Stimulated activated CD8-positive, alpha-beta memory T cell treated with anti-CD3 and anti-CD28 coated beads, Interleukin-4, amount 100 ng/mL, for 1 hour (primary cell): ENCODE measurements at places on chromosomes 13 and 19.

- no peak for DNase-seq
Measured at GRCh38 chr19:3517638-3518037, 11.5 kb downstream of the FZR1 start.

DNA sequence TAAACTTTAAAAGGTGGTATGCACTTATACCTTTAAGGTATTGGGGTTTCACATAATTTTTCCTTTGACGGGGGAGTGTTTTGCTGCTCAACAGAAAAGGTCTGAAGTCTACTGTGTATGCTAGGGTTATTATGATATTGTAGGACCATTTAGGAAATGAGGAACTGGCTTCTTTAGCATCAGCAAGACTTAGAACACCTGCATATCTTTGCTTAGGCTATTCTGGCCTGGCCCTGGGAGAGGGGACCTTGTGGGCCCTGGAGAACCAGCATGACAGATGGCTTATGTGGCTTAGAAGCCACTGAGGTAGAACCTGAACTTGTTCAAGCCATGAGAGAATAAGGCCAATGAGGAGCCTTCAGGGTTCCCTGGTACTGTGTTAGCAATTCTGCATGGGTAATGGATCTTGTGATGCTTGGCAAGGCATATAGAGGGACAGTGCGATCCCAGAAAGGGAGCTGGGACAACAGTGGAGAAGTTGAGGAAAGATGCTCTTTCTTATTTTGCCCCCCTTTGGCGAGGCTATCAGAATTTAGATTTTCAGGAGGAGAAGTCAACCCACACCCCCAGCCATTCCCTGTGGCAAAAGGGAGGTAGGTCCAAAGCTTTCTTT, 4.3 kb downstream of the RGCC start:
- DNase-seq = no peak

GRCh38 chr13:41386211-41386610, 71.1 kb upstream of the RGCC start:
- DNase-seq = no peak

- DNase-seq = no peak
Measured at GRCh38 chr19:3586127-3586626, 899 bp downstream of the GIPC3 start.

- DNase-seq = no peak
Measured at GRCh38 chr13:96672016-96672415, 322.3 kb downstream of the OXGR1 start.

DNA sequence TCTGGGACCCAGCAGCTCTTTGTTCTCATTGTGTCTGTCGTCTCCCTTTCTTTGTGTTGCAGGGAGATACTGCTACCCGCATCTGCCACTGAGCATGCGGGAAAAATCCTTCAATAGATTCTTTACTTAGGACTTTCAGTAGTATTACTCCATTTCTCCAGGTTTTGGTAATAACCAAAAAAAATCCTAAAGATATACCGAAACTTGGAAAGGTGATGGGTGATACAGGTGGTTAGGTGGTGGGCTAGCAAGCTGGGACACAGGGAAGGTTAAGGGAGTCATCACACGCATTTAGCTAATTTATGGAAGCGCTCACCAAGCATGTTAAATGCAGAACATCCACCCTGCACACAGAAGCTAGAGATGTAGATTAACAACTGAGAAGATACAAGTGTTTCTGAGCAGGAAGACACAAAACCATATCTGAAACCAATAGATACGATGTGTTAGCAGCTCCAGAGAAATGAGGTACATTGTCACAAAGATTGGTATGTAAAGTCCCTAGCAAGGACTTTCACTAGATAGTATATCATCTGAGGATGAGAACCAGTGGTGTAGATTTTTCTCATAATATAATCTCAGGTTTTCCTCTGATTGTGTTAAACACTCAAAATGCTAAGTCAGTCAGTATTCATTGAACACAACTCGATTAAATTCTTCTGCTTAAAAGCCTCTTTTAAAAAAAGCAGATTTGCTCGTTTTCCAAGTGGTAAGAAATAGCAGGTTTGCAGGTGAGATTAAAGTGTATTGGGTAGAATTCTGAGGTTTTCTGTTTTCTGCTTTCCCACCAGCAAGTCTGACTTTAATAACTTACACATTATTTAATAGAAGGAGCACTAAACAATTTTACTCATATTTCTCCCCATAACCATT, 1.2 kb upstream of the SLAIN1 start:
- DNase-seq = no peak

GRCh38 chr19:23093832-23094231, 23.0 kb upstream of the ZNF730 start:
- no peak for DNase-seq

DNA sequence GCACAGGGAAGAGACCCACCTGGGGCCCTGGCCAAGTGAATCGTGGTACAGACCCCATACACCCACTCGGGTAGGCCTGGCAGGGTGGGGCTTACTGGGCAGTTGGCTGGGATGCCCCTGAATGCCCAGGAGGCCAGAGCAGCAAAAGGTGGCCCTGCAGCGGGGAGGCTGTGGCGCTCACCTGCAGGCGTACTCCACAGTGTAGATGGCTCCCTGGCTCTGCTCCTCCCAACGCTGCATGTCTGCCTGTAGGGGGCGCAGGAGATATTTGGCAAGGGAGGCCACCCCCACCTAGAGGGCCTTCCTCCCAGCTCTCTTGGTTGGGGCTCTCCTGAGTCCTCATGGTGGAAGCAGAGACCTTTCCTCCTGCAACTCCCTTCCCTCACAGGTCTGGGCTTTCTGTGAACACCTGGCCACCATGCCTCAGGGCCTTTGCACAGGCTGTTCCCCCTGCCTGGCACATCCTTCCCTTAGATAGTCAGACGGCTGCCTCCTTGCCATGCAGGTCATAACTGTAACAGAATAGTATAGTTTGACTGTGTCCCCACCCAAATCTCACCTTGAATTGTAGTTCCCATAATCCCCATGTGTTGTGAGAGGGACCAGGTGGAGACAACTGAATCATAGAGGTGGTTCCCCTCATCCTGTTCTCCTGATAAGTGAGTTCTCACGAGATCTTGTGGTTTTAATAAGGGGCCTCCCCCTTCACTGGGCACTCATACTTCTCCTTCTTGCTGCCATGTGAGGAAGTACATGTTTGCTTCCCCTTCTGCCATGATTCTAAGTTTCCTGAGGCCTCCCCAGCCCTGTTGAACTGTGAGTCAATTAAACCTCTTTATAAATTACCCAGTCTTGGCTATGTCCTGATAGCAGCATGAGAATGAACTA, 5.9 kb downstream of the BORCS8 start:
- DNase-seq = peak; percentile 41

DNA sequence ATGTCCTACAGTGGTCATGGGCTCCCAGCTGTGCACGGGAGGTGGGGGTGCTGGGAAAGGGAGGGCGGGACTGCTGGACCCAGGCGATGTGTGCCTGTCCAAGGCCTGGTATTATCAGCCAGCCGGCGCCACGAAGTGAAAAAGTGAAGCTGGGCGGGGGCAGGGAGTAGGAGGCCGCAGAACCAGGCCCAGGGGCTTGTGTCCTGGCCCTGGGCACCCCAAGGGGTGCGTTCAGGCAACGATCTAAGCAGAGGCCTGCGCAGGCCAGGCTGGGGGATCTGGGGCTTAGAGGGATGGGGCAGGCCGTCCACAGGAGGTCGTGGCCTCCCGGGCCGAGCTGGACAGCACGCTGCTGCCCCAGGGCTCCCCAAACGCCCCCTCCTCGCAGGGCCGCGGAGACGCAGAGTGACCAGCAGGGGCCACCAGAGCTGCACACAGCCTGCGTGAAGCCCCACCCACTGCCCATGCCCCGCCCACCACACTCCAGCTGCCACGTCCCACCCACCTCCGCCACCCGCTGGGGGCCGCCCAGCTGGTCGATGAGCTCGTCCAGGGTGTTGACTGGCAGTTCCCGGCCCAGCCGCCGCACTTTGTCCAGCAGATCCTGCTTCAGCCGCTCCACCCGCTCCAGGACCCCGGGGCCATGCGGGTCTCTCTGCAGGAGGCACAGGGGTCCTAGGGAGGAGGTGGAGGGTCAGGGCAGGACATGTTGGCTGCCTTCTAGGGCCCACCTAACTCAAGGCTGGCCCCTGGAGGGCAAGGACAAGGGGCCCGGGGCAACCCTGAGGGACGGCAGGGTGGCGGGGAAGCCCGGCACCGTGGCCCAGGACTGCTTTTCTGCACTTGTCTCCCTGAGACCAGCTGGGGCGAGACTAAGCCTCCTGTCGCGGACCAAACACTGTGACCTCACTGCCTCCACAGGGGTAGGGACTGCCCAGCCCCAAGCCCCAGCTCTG, 9.5 kb downstream of the GPX4 start:
- peak; percentile 69 for DNase-seq

DNA sequence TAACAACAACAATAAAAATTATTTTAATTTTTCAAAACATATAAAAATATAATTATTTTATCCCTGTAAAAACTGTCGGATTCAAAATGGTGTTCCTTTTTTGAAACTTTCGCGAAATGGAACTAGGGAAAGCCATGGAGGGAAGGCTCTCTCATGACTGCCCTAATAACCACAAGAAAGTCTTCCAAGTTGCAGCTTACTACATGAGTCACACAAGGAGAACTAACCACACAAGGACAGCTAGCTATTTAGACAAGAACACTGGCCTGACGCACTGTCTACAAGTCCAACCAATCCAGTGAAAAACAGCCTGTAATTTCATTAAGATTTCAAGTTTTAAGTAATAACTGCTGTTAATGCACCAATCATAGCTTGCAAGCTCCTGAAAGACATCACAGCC, 319.2 kb upstream of the PCDH9 start:
- no peak for DNase-seq

DNA sequence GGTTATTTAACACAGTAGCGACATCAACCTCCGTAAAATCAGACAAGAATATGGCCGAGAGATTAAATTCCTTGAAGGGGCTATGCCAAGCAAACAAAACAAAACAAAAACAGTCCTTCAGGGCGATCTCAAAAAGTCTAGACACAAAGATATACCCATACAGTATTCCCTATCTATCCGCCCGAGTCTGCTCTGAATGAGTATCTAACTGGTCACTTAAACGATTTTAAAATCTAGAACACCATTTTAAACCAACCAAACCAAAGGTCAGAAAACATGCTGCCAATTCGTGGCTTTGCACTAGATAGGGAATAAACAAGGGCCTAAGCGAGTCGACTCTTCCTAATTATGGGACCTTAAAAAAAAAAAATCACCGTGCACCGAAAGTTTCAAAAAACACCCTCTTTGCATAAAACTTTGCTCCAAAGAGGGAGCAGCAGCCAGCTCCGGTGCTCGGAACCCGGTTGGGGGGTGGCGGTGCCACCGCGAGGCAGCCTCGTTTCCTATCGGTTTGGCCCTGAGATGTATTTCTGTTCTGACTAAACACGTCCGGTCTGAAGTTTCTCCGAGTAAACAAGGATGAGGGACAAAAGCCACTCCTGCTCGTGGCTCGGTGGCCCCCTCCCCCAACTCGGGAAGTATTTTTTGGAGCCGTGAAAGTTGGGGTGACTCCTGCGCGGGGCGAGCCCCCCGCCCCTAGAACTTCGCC, 1.8 kb downstream of the HMGB1 start:
- DNase-seq = peak; percentile 44

DNA sequence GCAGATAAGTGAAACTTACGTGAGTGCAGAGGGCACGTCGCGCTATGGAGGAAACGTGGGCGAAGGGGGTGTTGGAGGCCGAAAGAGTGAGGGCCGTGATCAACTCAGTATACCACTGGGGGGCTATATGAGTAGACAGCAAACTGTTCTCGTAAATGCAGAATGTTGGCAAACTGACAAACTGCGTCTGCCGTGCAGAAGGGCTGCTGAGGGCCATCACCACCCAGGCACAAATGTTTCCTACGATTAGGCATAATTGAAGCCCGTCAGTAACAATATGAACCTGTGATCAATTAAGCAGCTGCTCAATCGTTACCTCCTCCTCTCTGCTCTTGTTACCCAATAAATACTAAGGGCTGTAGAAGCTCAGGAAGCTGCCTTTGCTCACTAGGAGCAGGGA, 17.3 kb upstream of the MADCAM1 start:
- no peak for DNase-seq

GRCh38 chr13:23580684-23581060, 10.5 kb downstream of the TNFRSF19 start:
- DNase-seq = no peak

DNA sequence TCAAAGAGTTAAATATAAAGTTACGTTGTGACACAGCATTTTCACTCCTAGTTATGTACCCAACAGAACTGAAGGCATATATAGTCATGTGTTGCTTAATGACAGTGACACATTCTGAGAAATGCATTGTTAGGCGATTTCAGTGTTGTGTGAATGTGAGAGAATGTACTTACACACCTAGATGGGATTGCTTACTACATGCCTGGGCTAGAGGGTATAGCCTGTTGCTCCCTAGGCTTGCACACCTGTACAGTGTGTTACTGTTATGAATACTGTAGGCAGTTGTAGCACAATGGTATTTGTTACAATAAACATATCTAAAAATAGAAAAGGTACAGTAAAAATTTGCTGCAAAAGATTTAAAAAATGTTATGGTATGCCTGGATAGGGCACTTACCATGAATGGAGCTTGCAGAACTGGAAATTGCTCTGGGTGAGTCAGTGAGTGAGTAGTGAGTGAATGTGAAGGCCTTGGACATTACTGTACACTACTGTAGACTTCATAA, 89.2 kb downstream of the DHRS12 start:
- no peak for DNase-seq

GRCh38 chr13:41061075-41061913, at the start of gene WBP4:
TSS of gene WBP4 (plus strand) at chr13:41061509. CDS start at chr13:41061674, 165 bp downstream.
- peak; percentile 76 for DNase-seq

DNA sequence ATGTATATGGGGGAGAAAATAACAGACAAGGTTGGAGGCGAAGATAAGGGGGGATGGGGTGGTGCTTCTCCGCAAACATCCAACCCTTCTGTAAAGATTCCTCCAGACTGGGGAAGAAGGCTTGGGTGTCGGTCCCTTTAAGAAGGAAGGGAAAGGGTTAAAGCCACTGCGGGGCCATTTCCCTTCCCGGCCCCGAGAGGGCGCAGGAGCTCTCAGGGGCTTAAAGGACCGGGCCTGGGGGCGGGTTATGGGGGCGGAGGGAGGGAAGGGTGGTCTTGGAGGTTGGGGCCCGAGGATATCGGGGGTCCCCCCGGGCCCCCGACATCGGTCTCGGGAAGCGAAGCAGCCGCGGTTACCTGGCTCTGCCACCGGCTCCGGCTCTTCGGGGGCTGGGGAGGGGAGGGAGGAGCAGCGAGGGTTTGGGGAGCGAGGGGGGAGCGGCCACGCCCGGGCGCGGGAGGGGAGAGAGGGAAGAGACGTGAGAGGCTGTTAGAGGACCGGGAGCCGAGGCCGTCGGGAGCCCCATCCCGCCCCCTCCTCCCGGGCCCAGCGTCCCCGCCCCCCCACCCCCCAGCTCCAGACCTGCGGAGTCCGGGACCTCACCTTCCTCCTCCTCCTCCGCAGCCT, 2.8 kb downstream of the TNNT1 start:
- no peak for DNase-seq

DNA sequence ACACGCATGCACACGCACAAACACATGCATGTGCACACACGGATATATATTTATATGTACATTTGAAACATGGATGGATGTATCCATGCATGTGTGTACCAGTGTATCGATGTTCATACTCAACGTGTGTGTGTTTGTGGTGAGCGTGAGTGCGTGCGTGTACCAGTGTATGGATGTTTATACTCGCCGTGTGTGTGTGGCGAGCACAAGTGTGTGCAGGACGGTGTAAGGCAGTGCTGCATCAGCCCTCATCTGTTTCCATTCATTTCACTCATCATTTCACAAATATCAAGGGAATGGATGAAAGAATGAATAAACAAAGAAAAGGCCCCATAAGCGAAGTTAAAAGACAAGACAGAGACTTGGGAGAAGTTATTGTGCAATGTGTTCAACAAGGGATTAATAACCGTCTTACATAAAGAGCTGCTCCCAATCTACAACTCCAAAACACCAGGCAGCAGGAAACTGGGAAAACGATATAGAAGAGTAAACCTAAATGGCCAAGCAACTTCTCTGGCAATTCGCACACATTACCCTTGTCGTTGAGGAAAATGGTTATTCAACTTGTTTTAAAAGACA, 21.7 kb upstream of the MIER2 start:
- no peak for DNase-seq
